RWPE2 (cell line): ENCODE measurements at places on chromosomes 13 and 19.

- peak; percentile 77 for DNase-seq
These were observed 3.2 kb downstream of the ARHGAP35 start for GRCh38 chr19:46863818-46864629.

DNA sequence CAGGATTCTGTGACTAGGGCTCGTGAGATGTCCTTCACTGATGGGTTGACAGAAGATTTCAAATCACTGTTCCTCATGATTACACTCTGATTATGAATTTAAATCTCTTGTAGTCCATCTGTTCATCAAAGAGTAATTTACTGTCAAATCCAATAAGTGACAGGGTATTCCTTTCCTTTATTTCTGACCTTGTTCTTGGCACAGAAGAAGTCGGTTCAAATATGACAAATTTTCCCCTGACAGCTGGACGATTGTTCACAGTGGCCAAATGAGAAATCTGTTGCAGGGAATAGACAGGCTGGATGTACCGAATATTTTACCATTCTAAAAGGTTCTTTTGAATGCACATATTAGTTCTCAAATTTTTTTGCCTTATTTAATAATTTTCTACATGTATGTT, 767.3 kb upstream of the GPC6 start:
- no peak for DNase-seq

- no peak for DNase-seq
These were observed 466.3 kb downstream of the PCDH17 start for GRCh38 chr13:58097831-58098230.

- DNase-seq: no peak
These were observed 163.6 kb downstream of the DIAPH3 start for GRCh38 chr13:60000081-60000480.

DNA sequence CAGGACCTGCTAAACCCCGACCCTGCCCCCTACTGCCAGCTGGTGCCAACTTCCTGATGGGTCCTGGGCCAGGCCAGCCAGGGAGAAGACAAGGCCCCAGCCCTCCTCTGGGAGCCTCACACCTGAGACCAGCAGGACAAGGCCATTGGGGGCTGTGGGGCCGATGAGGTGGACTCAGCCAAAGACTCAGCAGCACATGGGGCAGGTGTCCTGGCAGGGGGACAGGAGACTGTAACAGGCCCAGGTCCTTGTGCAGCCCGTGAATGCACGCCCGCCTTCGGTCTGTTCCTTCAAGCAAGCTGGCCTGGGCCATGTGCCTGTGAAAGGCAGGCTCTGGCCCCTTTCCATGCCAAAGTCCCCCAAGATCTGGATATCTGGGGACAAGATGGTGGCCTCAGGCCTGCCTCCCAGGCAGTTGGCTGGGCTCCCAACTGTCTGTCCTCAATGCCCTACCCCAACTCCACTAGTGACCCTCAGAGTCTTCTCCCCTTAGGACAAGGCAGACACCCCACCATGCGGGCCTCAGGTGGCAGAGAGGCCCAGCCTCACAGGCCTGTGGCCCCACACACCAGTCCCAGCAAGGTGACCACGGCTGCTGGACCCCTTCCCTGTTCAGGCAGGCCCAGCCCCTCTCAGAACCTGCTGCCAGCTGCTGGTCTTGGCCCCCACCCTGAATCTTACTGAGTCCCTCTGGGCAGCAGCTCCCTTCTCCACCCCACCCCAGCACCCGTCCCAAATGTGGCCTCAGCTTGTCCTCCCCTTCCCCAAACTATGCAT, 12.3 kb downstream of the CEACAM19 start:
- DNase-seq: no peak

DNA sequence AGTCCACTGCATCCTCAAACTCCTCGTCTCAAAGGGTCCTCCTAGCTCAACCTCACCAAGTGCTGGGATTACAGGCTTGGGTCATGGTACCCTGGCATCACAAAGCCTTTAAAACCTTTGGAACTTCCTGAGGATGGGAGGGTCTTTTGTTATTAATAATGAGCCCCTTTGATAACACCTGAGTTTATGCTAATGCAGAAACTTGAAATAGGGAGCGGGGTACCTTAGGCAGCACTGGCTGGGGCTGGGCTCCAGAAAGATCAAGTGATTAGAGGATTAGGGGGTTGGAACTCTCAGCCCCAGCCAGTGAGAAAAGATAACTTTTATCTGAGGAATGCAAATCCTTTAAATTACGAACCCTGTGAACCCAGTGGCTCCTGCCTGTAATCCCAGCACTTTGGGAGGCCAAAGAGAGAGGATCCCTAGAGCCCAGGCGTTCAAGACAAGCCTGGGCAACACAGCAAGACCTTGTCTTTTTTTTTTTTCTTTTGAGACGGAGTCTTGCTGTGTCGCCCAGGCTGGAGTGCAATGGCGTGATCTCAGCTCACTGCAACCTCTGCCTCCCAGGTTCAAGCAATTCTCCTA, 9.3 kb upstream of the PSPC1 start:
- DNase-seq: no peak

DNA sequence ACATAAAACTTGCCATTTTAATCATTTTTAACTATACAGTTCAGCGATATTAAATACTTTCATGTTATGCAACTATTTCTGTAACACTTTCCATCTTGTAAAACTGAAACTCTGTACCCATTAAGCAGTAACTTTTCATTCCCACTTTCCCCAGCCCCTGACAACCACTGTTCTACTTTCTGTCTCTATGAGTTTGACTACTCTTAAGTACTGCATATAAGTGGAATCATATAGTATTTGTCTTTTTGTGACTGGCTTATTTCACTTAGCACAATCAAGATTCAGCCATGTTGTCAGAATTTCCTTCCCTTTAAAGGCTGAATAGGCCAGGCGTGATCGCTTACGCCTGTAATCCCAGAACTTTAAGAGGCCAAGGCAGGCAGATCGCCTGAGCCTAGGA, 56.2 kb downstream of the ARHGAP35 start:
- no peak for DNase-seq

- DNase-seq: no peak
These were observed 38.1 kb downstream of the MIPEP start for GRCh38 chr13:23851106-23851505.

GRCh38 chr19:47417107-47417745, 2.1 kb downstream of the MEIS3 start:
- DNase-seq: no peak

GRCh38 chr13:85632526-85633195, 166.6 kb downstream of the SLITRK6 start:
- DNase-seq: no peak

DNA sequence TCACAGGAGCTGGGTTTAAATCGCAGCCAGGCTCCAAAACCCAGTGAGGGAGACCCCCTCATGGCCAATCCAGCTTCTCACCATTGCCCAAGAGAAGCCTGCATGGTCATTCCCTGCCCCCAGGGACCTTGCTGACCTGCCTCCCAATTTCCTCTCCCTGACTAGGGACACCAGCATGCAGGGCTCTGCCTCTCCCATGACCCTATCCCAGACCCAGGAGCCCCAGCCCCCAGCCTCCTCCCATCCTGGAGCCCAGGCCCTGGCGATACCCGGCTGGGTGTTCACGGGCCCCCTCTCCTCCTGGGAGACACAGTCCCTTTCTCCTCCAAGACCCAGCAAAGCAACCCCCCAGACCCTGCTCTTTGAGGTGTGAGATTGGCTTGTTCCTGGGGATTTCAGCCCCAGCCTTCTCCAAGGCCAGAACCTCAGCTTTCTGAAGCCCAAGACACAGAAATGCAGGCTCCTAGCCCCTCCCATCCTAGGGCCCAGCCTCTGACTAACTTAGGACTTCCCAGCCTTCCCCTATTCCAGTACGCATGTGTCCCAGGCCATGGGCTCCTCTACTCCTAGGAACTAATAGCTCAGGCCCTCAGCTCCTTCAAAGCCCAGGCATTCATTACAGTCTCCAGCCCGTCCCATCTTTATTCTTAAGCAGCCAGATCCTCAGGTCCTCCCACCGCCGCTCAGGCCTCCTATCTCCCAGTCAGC, 1.1 kb downstream of the GYS1 start:
- DNase-seq: no peak

DNA sequence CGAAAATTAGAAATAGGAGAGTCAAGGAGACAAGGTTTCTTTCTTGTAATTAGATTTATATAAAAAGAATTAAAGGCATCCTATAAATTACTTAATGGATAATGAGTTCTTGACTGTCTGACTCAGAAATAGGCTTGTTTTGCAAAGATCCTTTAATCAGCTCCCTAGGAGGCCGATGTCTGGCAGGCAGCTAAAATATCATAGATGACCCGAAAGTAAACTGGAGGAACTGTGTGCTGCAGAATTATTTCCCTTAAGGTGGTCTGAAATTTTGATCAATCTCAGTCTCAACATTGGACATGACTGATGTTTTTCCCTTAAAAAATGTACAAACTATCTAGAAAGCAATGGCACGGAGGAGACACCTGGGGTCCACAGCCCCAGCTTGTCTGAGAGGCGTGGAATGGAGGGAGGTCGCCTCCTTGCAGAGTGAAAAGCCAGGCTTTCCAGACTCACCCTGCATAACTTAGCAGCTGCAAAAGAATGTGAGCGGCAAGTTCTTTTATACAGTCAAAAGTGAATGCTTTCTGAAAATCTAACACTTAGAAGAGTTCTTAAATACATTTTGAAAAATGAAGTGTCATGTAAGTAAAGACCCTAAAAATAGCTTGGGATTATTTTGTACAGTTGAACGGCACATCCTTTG, 44.8 kb downstream of the MBNL2 start:
- DNase-seq: no peak

DNA sequence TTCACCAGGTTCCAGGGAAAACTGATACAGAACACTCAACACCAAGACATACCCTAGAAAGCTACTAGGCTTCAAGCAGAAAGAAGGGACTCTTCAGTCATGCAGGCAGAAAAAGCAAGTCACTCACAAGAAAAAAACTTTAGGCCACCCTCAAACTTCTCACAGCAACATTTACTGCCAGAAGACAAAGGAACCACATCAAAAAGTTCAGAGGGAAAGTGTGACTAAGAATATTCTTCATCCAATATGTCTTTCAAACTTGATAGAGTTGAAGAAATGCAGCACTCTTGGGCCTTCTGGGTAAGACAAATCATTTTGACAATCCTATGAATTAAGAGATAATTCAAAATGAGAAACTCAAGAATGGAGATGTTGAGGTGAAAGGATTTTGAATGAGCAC, 7.7 kb downstream of the DZIP1 start:
- no peak for DNase-seq

GRCh38 chr13:32824675-32825074, 191.5 kb upstream of the KL start:
- peak; percentile 67 for DNase-seq

GRCh38 chr19:2249880-2250765, 1.0 kb downstream of the AMH start:
- DNase-seq: peak; percentile 47

DNA sequence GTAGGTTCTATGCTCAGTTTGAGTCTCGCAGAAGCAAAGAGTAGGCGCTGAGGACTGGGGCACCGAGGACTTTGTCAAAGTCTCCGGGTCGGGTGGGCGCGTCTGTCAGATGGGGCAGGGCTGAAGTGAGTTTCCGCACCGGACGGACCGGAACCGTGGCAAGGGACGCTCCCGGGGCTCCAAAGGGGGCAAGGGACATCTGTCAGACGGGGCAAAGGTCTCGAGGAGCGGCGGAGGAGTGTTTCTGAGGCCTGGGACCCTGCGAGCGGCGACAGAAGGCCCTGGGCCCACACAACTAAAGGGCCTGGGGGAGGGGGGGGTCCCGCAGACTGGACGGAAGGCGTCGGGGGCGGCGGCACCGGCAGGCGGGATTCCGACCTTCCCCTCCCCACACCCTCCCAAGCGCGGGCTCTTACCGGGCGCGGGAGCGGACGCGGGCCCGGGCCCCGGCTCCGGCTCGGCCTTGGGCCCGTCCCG, 13.3 kb upstream of the AKAP8L start:
- DNase-seq: peak; percentile 58

GRCh38 chr19:3163230-3163886, 15.2 kb upstream of the S1PR4 start:
- no peak for DNase-seq

DNA sequence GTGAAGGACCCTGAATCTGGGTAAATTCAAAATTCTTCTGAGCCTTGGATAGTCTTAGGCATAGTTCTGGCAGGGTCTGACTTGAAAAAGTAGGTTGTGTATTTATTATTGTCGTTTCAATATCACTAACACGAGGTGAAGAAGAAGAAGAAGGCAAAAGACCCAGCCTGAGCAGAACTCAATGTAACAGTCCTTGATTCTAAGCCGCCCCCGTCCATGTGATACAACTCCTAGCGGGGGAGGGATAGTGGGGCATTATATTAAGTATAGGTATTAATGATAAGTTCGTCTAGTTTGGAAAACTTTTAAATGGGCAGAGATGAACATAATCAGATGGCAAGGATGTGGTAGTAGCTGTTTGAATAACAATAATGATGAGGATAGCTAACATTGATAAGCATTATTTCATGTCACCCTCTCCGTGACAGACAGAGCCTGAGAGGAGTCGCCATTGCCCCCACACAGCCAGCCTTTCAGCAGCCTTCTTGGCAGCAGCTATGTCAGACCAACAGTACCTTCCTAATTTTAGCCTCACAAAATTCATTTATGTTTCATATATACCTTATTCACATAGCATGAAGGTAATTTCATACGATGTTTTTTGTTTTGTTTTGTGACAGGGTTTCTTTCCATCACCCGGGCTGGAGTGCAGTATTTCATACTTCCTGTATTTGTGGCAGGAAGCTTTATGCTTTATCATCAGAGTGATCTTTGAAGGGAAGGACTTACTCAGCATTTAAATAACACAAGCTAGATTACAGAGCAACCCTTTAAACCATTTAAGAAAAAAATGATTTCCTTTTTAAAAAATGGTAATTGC, 64.4 kb upstream of the NPAS1 start:
- DNase-seq: no peak

DNA sequence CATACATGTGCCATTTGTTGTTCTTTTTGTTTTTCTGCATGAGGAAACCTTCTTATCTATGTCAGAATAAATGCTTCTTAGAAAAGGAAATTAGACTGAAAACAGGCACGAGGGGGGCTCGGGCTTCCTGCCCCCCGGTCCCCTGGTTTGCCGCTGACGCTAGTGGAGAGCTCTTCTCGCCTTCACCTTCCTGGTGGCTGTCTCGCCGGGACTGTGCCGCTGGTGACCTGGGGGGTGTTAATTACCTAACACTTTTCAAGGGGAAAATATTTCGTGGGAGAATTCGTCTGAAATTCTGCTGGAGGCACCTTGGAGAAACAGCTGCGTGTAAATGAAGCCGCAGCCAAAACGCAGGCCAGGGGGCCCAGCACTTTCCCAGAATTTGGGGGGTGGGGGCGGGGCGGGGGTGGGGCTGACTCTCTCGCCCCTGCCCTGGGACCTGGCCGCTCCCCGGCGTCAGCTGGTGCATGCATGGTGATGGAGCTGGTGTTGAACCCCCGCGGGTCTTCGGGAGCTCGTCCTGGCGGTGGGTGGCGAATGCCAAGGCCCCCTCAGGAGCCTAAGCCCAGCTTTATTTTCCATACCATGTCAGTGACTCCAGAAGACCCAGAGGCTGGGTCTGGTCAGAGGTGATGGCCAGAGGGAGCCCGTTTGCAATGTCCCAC, 58.3 kb upstream of the MCF2L start:
- no peak for DNase-seq
